ENCODE measurements at places on chromosomes 1 and 21.
A peak's percentile ranks its signal among the peaks of the same experiment; 100 is the strongest.

DNA sequence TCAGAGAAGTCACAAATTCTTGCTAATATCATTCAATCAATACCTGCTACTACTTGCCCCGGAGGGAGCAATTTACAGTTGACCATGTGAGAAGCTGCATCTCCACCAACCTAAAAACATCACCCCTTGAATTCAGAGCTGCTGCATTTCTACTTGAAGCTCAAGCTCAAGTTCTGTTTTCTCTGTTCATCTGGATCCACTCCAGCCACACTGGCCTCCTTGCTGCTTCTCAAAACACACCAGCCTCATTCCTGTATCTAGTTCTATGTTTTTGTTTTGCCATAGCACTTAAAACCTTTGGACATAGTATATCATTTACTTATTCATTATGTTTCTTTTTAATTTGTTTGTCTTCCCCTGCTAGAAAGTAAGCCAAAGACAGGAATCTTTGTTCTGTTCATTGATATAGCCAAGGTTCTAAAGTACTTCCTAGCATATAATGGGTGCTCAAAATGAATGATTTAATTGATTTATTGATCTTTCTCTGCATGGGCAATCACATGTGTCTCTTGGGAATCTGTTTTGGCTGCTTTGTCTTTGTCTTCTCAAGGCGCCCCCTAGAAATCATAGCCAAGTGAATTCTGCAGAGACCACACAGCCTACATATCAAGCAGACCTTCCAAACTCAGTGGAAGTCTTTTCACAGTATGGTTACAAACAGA is 23.6 kb downstream of the SYF2 start:
- no peak for DNase-seq

DNA sequence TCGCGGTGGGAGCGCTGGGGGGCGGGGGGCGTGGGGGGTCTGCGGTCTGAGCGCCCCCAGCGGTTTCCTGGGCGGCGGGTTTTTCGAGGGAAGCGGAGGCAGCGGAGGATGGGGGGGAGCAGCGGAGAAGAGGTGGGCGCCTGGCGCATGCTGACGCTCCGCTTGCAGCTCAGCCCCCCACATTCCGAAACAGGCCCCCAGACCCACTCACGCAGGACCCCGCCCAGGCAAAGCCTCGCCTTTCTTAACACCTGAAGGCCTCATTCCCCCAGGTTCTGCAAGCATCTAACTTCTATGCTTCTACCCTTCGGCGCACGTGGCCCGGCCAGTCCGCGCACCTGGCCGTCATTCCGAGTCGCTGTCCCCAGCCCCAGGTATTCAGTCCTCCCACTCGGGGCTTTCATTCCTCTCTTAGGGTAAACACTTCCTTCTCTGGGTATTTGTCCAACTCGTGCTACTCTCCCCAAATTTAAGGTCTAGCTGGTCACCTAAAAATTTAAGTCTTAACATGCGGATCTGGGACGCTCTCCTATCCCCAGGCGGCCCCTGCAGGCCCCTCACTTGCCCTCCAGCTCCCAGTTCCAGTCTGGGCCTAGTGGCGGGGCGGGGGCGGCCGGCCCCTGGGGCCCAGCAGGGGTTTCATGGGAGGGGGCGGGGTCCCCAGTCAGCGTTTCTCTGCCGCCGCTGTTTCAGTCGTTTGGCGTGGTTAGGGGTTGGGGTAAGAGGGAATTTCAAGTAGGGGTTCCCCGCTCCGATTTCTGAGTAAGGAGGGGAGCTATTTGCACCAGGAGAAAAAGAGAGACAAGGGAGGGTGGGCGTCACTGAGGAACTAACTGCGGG is 2.8 kb upstream of the ZBTB7B start:
- peak; percentile 57 for DNase-seq

DNA sequence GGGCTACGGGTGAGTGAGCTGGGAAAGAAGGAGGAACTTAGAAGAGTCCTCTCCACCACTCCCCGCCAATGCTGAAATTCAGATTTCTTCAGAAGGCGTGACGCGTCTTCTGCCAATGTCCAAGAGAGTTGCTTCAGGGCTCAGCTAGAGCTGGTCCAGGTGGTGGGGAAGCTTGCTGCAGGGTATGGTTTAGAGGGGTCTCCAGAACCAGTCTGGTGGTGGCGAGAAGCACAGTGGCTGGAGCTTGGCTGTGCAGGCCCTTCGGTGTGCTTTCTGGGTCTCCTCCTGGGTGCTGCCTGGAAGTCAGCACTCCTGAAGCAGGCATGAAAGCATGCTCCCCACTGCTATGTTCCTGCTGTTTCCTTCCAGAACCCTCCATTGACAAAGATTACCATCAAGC is 387.2 kb downstream of the PTPRU start:
- no peak for DNase-seq

GRCh38 chr1:41482001-41482765 is 2.3 kb downstream of the EDN2 start:
- DNase-seq, result no peak

GRCh38 chr1:21051177-21051825 is 125.4 kb downstream of the EIF4G3 start:
- no peak for DNase-seq

DNA sequence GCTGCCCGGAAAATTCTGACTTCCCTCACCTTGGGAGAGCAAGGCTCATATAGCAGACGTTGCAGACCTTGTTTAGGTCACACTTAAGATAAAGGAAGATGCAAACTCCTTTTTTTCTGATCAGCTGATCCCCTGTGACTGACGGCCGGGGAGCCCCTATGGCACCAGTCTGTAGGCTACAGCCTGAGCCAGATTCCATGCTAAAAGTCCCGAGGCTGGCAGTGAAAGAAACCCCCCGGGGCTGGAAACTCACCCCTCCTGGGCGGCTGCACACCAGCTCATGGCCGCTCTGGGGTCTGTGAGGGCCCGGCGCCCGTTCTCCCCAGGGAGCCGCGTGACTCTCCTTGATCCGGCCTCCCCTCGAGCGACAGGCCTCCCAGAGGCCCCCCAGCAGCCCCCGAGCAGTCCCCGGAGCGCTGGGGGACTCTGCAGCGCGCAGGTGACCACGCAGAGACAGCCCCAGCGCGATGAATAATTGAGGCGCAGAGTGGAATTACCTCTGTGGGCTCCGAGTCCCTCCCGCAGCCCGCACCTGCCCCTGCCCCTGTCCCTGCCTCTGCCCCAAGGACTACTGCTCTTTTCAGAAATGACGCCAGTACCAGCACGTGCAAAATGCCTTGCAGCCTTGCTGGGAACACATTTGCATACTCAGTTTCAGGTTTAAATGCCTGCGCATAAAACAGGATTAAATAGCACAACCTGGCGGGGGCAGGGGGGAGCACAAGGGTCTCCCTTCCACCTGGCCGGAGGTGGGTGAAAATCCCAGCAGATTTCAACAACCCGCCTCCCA is 62.6 kb upstream of the CLDN14 start:
- no peak for DNase-seq

- DNase-seq, result peak; percentile 48
These were observed 933 bp downstream of the C1orf35 start for GRCh38 chr1:228101994-228102790.

DNA sequence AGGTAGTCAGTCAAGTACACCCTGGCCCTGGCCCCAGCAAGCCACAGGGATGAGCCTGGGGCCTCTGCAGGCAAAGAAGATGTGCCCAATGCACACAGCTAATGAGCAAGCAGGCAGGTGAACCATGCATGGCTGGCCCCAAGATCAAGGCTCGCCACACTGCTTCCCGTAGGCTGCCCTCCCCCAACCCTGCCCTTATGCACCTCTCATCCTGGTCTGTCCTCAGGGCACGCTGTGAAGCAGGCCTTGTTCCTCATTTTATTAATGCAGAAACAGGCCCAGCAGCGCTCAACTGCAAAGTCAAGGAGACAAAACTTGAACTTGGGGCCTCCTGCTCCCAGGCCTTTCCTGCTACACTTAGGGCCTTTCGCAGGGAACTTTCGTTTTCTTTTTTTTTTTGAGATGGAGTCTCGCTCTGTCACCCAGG is 35.6 kb upstream of the ID3 start:
- no peak for DNase-seq

DNA sequence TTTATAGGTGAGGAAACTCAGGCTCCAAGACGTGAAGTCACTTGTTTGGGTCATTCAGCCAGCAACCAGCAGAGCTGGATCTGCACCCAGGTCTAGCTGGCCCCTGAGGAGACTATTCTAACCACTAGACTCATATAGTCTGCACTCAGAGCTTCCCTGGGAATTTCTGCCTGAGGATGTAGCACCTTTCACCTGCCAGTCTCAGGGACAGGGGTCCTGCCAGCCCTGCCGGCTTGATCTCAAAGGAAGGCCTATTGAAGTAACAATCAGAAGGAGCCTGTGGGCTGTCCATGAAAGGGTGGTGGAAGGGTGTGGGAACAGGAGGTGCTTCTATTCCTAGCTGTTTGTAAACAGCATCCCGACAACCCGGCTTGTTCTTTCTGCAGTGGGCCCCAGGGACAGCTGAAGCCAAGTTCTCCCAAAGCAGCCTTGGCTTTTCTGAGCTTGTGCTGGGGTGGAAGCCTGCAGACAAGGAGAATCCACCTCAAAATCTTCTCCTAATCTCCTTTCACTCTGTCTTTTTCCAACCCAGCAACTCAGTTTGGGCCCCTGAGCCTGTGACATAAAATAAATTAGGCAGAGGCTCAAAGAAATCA is 7.8 kb downstream of the LMOD1 start:
- no peak for DNase-seq

- DNase-seq, result no peak
These were observed 6.0 kb upstream of the TUT4 start for GRCh38 chr1:52558941-52559340.

- peak; percentile 54 for DNase-seq
These were observed at the start of gene TTC34 for GRCh38 chr1:2801535-2802291. TSS of gene TTC34 (minus strand) at chr1:2801693. CDS start at chr1:2800827, 866 bp downstream.

DNA sequence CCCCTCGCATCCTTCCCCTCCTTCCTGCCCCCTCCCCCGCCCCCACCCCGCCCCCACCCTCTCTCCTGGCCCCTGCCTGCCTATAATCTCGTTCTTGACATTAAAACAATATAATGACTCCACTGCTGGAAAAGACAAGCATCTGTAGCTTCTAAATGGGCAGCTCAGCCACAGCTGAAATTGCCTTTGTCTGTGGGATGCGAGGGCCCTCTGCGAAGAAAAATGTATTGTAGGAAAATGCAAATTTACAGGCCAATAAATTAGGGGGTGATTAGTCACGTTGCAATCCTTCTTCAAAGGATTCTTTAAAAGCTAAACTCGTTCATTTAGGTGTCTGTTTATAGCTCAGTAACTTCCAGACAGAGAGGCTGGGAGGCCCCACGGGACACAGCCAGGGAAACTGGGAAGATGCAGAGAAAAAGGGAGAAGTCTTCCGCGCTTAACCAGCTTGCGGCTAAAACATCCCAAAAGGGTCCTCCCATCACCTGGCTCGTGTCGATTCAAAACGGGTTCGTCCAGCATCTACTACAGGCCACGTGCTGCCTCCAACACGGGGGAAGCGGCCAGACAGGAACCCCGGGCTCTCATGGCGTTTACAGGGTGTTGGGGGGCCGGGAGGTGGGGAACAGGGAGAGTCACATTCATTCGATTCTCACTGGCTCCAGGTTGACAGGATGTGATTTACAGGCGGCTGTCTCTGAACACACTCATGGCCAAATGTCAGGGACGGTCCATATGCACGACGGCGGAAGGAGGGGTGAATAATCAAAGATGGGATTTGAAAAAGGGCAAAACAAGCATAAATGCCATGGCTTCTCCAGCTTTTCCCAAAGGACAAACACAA is 100.5 kb upstream of the ZBTB40 start:
- no peak for DNase-seq

DNA sequence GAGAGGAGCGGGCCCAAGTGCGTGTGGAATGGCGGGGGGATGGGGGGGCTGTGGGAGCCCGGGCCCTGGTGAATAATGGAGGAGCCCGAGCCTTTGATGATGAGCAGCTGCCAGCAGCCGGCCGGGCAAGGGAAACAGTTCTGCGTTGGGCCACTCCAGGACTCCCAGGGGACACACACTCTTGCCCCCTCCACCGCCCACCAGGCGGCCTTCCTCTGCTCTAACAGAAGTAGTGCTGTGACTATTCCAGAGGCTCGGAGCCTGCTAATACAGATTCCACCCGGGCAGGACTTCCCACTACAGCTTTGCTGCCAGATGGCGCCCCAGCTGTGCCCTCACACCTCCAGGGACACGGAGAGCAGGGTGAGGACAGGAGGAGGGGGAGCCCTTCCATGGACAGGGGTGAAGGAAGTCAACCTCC is 48.2 kb upstream of the LRP8 start:
- DNase-seq, result no peak

GRCh38 chr1:26318338-26319064 is 743 bp downstream of the CD52 start:
- peak; percentile 36 for DNase-seq

- DNase-seq, result no peak
These were observed 323.7 kb upstream of the FAM78B start for GRCh38 chr1:166490437-166490991.

DNA sequence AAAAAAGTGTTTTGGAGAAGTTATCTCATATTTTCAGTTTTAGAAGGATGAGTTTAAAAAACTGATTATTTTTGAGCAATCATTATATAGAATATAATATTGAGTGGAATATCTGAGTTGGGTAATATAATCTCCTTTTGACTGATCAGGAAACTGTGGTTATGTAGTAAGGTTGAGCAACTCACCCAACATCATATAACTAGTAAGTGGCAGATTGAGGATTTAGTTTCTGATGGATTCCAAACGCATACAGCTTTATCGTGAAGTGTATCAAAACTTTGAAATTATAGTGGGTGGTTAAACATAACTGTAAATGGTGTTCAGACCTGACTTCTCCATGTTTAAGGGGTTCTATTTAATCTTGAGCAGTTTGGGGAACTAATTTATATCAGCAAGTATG is 98.6 kb downstream of the OLFM3 start:
- DNase-seq, result no peak

DNA sequence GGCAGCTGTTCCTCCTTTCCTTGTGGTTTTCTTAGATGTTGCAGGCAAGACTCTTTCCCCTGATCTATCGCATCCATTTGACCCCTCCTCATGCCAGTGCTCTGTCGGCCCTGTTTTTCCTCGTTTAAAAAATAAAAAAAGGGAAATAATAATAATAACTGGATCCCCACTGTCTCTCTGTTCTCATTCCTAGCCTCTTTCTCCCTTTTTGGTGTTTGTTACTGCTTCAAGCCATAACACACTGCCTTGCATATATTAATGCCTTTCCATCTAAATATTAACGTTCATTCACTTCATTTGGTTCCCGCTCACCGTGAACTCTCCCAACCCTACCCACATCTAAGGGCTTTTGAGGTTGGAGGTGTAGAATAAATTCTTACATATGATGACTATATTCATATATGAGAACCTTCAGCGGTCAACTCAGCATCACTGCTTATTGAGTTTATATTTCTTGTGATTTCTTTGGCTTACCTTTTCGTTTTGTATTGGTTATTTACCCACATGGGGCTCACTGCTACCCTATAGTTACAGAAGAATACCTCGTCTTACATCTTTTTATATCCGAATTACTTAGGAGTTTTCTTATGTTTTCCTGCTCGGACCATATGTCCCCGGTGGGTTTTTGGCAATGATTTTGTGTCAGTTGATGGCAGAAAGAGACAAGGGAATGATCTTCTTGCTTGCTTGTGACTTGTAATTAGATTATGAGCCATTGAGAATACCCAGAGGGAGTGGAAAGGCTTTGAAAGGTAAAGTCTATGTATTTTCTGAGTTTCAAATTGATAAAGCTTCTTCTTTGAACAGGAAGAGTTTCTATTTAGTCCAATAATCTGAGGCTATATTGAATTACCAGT is 805 bp downstream of the ATG4C start:
- peak; percentile 19 for DNase-seq
